ENCODE measurements at places on chromosomes 1 and 21. TPM values are rescaled to one million over a fixed set of nuclear protein-coding genes. Genes with fewer than 3 reads are reported as not detected.

The RCSD1 gene
- total RNA-seq: 13.8 TPM

The TMEM125 gene
- total RNA-seq: 2.0 TPM

The PLEKHA6 gene
- total RNA-seq: 14.7 TPM

The SPATA46 gene
- total RNA-seq: 20.0 TPM

The APOBEC4 gene
- 4.9 TPM for total RNA-seq

The LHX8 gene
- 1.4 TPM for total RNA-seq

The RGS1 gene
- 17.2 TPM for total RNA-seq

The TSSK3 gene
- 72.9 TPM for total RNA-seq
